CD8-positive, alpha-beta T cell (primary cell): ENCODE measurements at places on chromosomes 6 and 20.

DNA sequence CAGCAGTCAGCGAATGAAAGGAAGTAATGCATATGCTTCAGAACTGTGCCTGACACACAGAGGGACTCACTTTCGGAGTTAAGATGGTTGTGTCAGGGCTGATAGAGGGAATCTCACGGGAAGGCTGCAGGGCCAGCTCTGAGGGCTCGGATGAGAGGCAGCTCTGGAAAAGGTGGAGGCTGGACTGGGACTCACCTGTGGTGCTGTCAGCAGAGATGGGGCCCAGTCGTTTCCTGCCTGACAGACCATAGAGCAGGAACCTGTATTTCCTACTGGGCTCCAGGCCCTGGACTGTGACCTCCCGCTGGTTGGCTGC is 9.3 kb downstream of the CYP21A2 start:
- no peak for DNase-seq

DNA sequence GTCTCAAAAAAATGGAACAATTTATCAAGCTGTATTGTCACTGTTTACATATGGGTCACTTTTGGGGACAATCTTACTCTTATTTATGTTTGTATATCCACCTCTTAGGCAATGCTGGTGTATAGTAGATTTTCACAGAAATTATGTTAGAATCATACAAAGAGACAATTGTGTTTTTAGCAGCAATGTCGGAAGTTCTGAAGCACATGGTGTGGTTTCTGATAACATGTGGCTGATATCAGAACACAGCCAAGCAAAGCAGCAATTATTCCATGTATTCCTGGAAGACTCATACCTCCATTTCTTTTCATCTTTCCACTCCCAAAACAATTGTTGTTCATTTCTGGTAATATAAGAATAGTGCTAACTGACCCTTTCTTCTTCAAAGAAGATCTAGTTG is 17.5 kb upstream of the LOC128125822 start:
- no peak for DNase-seq

DNA sequence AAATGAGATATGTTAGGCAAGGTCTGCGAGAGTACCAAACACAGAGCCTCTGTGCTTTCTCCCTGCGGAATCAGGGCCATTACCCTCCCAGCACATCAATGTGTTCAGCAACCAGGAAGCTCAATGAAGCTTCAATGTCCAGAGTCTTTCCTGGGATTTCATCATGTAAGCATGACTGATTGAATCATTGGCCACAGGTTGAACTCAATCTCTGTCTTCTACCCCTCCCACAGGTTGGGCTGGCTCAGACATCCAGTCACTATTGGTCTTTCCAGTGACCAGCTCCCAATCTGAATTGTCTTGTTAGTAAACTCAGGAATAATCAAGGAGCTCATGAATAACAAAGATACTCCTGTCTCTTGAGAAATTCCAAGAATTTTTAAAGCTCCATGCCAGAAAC is 2.7 kb upstream of the DTD1 start:
- DNase-seq: no peak

DNA sequence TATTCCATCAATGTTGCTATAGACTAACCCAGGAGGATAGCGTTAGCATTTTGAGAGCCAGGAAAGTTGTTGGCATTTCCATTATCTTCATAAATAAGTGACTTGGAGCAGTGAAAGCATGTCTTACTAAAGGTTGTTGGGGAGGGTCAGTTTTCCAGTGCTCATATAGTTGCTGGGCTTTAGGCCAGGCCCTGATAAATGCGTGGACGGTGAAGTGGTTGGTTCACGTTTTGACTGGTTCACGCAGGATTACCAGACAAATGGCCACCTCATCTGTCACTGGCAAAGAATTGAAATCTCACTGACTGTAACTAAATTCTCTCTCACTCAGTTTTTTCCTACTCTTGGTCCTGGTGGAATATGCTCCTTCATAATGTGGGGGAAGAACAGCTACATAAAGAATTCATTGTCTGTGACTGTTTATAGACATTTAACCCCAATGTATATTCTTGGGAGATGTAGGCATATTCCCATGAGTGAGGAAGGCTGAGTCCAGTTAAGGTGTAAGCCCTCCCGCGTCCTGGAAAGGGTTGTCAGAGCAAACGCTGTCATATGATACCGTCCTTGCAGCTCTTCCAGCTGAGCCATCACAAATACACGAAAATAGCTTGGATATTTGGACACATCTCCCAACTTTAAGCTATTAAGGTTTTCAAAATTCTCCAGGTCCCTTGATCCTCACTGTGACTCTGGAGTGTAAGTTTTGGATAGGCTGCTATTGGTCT is 27.8 kb downstream of the LRRC1 start:
- no peak for DNase-seq

DNA sequence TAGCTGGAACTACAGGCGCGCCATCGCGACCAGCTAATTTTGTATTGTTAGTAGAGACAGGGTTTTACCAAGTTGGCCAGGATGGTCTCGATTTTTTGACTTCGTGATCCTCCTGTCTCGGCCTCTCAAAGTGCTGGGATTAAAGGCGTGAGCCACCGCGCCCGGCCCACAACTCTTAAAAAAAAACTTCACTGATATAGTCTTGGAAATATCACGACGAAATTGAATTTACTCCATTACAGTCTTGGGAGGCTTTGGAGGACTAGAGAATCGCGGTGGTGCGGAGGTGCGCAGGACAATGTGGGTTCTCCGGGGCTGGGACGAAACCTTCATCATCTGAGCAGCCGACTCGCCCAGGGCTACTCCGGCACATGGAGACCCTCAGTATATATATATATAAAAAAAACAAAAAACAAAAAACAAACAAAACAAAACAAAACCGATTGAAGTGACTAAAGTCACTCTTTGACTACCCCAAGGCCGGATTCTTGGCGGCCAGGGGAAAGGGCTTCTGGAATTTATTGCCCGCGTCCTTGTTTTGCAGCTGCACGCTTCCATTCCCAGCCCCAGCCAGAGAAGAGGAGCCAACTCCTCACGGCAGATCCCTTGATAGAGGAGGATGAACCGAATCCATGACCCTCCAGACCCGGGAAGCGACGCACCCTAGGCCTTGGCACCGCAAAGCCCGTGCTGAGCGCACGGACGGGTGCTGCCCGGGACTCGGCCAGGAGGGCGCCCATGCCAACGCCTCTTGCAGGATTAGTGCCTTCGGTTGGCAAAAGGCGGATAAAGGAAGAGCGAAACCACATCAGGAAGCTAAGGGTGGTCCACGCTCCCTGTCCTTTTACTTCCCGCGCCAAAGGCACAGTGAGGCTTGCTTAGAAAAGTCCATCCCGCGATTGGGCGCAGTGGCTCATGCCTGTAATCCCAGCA is 1.7 kb upstream of the GCM2 start:
- no peak for DNase-seq

DNA sequence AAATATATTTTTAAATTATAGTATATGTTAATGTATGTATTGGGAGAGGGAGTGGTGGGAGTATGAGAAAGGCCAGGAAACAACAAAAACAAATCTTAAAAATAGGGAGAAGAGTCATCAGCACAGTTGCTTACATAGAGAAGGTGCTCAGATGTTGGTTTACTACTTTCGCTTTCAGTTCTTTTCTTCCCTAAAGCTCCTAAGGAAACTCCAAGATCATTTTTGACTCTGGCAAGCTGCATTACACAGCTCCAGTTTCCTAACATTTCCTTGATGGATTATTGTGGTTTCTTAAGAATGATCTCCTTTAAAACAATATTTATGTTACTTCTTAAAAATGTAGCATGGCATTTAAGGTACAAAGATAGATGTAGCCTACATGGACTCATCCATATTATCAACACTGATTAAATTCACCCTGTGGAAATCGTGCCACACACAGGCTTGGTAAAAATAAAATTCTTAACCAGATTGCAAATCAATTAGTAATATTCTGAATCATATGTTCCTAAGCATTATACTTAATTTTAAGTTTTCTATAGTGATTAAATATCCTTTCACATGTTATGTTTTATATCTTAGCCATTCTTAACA is 118.0 kb upstream of the MAN1A1 start:
- no peak for DNase-seq

- DNase-seq: no peak
Observed at GRCh38 chr6:19472850-19473249, 364.3 kb upstream of the ID4 start.

DNA sequence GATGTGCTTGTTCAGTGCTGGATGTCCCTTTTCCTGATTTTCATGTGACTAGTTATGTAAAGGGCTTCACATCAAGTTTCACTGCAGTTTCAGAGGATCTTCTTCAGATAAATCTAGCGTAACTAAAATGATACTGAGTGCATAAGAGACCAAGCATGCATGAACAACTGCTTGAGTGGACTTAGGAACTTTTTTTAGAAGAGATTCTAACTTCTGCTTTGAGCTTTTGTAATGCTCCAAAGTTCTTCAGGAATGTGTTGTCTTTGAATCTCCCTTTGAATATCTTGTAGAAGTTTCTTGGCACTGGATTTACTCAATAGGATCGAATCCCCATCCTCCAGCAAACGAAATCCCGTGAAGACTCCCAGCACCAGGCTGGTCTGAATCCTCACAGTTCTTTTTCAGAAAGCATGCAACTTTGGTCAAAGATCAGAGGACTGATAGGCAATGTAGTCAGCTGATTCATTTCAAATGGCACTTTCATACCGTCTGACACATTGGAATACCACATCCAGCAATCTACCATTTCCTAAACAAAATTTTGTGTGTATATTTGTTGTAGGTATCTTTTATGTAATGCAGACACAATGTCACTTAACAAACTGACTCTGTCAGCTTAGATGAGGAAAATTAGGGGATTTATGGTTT is 33.2 kb downstream of the ENPP1 start:
- no peak for DNase-seq

DNA sequence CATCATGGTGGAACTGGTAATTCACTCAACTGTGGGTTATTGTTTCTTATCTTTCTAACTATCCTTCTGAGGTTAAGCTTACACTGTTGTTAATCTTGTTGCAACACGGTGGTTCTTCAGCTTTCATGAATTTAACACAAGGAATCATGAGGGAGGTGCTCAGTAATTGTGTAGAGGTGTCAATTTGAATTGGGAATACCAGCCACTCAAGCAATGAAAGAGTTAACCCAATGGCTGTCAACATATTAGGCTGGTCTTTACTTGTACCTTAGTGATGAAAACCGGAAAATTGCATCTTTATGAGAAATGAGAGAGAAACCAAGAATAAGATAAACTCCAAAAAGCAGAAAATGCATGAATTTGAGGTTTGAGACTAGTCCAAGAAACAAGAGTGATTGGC is 95.7 kb downstream of the HS3ST5 start:
- no peak for DNase-seq

- DNase-seq: no peak
Observed at GRCh38 chr6:15534974-15535373, 127.9 kb downstream of the DTNBP1 start.

DNA sequence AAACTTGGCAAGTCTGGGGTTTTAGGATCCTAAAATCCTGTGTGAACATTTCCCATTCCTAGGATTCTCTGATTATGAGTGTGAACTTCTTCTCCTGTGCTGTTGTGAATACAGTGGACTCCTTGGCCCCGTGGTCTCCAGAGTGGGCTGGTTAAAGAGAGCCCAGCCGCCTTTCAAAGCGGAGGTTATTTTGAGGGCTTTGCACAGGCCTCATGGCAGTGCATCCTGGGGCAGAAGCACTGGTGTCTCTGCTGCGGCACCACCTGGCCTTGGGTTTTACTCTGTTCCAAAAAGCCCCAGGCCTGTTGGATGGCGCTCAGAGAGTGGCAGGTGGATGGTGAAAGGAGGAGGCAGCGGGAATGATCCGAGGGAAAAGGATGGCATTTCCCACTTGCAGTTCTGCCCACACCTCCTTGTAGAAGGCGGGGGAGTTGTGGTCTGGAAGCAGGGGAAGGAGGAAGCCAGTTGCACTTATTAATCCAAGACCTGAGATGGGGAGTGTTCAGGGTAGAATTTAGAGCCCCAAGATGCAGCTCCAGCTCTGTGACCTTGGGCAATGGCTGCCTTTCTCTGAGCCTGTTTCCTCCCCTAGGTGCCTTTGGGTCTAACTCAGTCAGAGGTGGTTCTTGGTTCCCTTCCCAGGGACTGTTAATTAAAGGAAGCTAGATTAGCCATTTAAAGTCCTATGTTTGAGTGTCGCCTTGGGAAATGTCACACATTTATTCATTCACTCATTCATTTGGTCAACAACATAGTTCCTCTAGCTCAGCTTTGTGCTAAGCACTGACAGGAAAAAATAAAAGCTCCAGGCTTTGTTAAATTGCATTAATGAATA is 22.4 kb downstream of the MMP24 start:
- no peak for DNase-seq

- DNase-seq: no peak
Observed at GRCh38 chr20:618980-619379, 8.9 kb upstream of the TCF15 start.

DNA sequence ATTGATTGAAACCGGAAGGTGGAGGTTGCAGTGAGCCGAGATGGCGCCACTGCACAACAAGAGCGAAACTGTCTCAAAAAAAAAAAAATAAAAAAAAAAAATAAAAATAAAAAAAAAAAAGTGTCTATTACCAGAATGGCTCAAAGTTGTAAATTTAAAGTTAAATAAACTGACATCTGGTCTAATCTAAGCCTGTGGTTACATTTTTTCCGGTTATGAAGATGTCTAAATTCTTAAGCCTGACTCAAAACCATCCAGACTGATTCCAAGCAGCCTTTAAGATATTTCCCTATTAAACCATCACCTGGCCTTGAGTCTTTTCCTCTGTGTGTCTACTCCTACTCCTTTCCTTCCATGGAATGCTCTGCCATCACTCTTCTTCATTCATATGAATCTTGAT is 371.7 kb upstream of the RUNX2 start:
- no peak for DNase-seq

- DNase-seq: no peak
Observed at GRCh38 chr6:36386495-36387439, 702 bp downstream of the ETV7 start.

DNA sequence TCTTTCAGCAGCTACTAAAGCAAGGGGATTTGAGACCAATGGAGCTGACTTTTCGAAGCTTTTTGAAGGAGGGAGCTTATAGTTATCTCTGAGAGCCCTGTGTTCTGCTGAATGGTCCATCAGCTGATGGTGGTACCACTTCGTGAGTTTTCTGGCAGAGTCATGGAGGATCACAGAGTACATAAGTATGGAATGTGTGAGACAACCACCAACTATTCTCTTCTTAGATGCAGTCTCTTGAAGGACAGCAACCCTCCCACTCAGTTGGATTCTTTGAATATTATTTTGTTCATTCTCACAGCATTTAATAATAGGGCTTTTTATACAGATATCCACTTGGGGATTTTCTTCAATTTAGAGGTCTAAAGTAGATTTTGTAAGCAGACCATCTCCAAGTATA is 75.3 kb downstream of the ELOVL2 start:
- DNase-seq: no peak
